ENCODE measurements at places on chromosomes 2 and 18.

DNA sequence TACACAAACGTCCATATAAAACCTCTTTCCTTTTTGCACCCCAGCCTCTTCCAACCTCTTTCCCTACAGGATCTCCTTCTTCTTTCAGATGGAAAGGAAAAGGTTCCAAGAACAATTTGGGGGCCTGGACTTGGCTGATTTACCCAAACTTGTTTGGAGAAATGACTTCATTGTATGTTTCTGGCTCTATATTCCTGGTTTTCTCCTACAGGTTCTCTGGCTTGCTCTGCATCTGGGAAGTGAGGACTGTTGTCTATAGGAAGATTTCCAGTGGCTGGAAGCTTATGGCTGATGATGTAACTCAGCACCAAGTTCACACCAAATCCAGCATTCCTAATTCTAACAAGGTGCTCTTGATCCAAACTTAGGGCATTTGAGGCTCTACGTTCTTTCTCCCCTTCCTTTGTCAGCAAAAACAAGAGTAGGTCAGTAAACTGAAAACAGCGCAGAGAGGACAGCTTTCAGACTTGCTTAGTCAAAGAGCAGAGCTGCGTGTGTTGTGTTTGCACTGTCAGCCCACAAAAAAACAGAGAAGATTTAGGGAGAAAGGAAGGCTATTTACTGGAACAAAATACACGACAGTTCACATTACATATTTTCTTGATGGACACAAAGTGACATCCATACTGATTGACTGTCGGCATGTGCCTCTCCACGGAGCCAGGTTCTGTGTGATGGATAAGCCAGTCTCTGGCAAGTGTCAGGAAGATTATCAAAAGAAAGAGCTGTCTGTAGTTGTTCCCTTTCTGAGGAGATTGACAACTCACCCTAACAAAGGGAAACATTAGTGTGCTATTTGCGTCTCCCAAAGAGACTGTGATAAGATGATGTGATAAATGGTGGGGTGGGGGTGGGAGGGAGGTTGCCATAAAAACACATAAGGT lies 39.7 kb downstream of the CDCA7 start:
- H3K36me3 ChIP-seq, result peaks cover 1% of the 10 kb centered on the region
- no peak overlapping the region for H3K27ac ChIP-seq
- no peak overlapping the region for H3K4me3 ChIP-seq
- no peak for DNase-seq
- no peaks in the 10 kb centered on the region for H3K4me1 ChIP-seq
- peaks cover 17% of the 10 kb centered on the region for H3K27me3 ChIP-seq

GRCh38 chr18:45651275-45651674 lies 36.0 kb downstream of the SLC14A2 start:
- no peak for DNase-seq
- H3K27ac ChIP-seq, result no peak overlapping the region
- no peak overlapping the region for H3K4me3 ChIP-seq
- no peaks in the 10 kb centered on the region for H3K36me3 ChIP-seq

GRCh38 chr2:42372474-42373200 lies 11.6 kb upstream of the COX7A2L start:
- no peak overlapping the region for H3K4me3 ChIP-seq
- no peaks in the 10 kb centered on the region for H3K36me3 ChIP-seq
- H3K27ac ChIP-seq, result no peak overlapping the region

- no peak for DNase-seq
- H3K4me3 ChIP-seq, result no peak overlapping the region
- peaks cover 2% of the 10 kb centered on the region for H3K4me1 ChIP-seq
Observed at GRCh38 chr18:45852631-45853030, 27.2 kb downstream of the SIGLEC15 start.

DNA sequence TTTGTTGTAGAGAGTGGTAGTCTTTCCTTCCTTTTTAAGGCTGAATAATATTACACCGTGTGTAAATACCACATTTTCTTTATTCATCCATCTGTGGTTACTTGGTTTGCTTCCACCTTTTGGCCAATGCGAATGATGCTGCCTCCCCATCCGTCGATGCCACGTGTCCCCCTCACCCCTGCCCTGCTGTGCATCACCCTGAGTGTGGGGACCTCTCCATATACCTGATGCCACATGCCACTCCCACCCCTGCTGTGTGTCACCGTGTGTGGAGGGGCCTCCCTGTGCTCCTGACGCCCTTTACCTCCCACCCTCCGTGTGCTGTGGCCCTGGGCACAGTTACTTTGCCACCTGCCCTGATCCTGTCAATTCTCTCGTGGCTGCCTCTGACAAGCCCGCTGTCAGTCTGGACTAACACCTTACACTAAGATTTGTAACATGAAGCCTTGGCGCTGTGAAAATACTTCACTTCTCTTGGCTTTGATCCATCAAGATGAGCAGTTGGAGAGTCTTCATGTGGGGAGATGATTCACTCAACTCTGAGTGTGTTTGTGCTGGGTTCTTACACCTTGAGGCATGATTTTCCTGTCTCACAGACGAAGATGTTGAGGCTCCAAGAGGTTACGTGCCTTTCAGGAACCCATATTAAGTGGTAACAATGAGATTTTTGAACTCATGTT lies 234.0 kb downstream of the ZNF407 start:
- peaks cover 2% of the 10 kb centered on the region for H3K36me3 ChIP-seq
- no peak overlapping the region for H3K27ac ChIP-seq
- no peak overlapping the region for H3K4me3 ChIP-seq
- peaks cover 12% of the 10 kb centered on the region for H3K4me1 ChIP-seq
- no peak for DNase-seq
- H3K27me3 ChIP-seq, result no peaks in the 10 kb centered on the region

GRCh38 chr2:157428500-157429175 lies 15.3 kb downstream of the CYTIP start:
- H3K4me3 ChIP-seq, result no peak overlapping the region
- H3K27me3 ChIP-seq, result no peaks in the 10 kb centered on the region
- no peak overlapping the region for H3K27ac ChIP-seq
- H3K36me3 ChIP-seq, result peaks cover 1% of the 10 kb centered on the region
- DNase-seq, result no peak
- H3K4me1 ChIP-seq, result peaks cover 15% of the 10 kb centered on the region

DNA sequence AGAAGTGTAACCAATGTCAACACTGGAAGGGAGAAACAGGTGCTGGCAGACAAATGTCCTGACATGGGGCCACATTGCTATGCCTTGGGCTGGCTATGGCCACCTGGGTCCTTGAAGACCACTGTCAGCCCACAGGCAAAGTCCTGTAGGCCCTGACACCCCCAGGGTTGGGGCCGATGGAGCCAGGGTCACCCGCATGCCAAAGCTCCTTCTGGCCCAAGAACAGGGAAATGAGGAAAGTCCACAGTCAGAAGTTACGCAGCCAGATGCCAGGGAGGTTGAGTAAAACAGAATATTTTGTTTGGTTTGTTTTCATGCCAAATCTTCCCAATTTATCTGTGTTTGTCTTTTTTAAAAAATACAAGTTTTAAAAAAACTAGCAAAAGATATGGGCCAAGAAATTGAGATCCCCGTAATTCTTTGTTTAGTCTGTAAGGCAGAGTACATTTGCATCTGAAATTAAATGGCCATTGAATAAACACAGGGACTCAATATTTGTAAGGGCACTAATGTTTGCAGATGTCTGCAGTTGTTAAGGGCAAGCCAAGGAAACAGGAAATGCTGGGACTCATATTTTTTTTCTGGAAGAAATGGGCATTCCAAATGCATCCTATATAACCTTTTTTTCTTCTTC lies 186.4 kb downstream of the FAM210A start:
- no peaks in the 10 kb centered on the region for H3K36me3 ChIP-seq
- peaks cover 23% of the 10 kb centered on the region for H3K27me3 ChIP-seq
- H3K4me1 ChIP-seq, result no peaks in the 10 kb centered on the region
- no peak overlapping the region for H3K4me3 ChIP-seq
- no peak overlapping the region for H3K27ac ChIP-seq

DNA sequence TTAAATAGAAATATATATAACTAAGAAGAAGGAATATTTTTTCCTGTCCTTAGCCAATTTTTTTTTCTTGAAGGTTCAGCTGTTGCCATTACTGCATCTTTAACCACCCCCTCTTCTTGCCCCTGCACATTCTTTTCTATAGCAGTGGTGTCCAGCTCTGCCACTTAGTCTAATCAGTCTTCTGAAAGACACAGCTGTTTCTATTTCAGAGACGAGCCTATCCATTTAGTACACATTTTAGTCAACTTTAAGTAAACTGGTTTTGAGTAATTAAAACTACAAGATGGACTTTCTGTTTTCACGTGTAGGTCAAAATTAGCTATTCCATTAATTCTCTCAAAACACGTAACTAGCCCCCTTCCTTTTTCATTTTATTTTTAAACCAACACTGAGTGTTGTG lies 21.0 kb downstream of the SPOPL start:
- H3K4me1 ChIP-seq, result peaks cover 1% of the 10 kb centered on the region
- H3K27ac ChIP-seq, result no peak overlapping the region
- no peak for DNase-seq

DNA sequence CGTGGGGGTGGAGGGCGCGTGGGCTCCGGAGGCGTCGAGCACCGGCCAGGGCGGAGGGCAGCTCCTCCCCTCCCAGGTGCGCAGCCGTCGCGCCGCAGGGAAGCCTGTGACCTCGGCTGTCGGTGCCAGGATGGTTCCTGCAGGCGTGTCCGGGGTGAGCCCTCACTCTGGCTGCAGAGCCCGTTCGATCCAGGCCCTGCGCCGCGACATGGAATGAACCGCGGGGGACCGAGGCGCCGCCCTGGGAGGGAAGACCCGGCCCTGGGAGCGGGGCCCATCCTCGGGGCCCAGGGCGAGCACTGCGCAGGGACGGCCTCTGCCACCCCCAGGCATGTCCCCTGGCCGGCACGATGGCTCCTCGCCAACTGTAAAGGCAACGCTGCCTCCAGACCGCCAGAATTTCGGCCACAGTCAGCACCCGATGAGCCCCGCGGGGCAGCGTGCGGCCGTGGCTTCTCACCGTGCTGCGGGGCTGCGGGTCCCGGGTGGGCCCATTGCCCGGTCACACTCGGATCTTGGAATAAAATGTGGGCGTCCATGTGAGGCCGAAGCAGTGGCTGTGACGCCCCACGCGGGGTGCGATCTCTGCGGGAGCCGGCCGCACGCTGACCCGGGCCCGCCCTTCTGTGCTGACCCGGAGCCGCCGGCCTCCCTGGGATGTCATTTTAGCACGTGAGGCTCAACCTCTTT lies 26.6 kb downstream of the SALL3 start:
- no peaks in the 10 kb centered on the region for H3K4me1 ChIP-seq
- H3K27me3 ChIP-seq, result peaks cover 3% of the 10 kb centered on the region
- no peak for DNase-seq
- H3K27ac ChIP-seq, result no peak overlapping the region
- no peak overlapping the region for H3K4me3 ChIP-seq
- no peaks in the 10 kb centered on the region for H3K36me3 ChIP-seq

- no peak for DNase-seq
- no peak overlapping the region for H3K4me3 ChIP-seq
- no peaks in the 10 kb centered on the region for H3K27me3 ChIP-seq
- H3K36me3 ChIP-seq, result no peaks in the 10 kb centered on the region
Observed at GRCh38 chr2:94890234-94890633, 19.0 kb downstream of the TEKT4 start.

- no peaks in the 10 kb centered on the region for H3K4me1 ChIP-seq
- H3K4me3 ChIP-seq, result no peak overlapping the region
- no peaks in the 10 kb centered on the region for H3K36me3 ChIP-seq
- no peak for DNase-seq
- no peak overlapping the region for H3K27ac ChIP-seq
Observed at GRCh38 chr2:102340778-102341177, 14.8 kb upstream of the IL18R1 start.

GRCh38 chr2:16506366-16506765 lies 159.3 kb downstream of the CYRIA start:
- no peak overlapping the region for H3K4me3 ChIP-seq
- no peaks in the 10 kb centered on the region for H3K36me3 ChIP-seq
- H3K27me3 ChIP-seq, result peaks cover 24% of the 10 kb centered on the region
- no peak overlapping the region for H3K27ac ChIP-seq
- no peak for DNase-seq
- H3K4me1 ChIP-seq, result no peaks in the 10 kb centered on the region

- H3K27me3 ChIP-seq, result peaks cover 2% of the 10 kb centered on the region
- no peak overlapping the region for H3K27ac ChIP-seq
- no peaks in the 10 kb centered on the region for H3K4me1 ChIP-seq
- H3K4me3 ChIP-seq, result no peak overlapping the region
- H3K36me3 ChIP-seq, result no peaks in the 10 kb centered on the region
- DNase-seq, result no peak
Observed at GRCh38 chr2:198073253-198073652, 268.9 kb downstream of the PLCL1 start.

DNA sequence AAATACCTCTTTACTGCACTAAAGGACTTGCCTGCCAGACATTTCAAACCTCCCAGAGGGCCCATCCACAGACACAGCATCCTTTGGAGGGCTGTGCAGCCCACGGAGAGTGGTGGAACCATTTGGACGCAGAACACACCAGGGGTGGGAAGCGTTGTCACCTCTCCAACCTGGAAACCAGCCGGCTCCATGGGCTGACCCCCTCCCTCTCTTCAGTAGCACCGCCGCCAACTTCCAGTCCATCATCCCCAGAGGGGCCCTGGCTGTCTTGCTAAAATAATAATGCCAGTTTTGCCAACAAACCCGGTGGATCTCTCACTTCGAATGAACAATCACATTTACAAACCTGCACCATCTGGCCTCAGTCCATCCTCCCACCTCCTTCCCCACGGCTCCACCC lies 203.9 kb downstream of the FBXO15 start:
- no peaks in the 10 kb centered on the region for H3K4me1 ChIP-seq
- H3K27ac ChIP-seq, result no peak overlapping the region
- no peaks in the 10 kb centered on the region for H3K27me3 ChIP-seq
- H3K4me3 ChIP-seq, result no peak overlapping the region
- H3K36me3 ChIP-seq, result no peaks in the 10 kb centered on the region

DNA sequence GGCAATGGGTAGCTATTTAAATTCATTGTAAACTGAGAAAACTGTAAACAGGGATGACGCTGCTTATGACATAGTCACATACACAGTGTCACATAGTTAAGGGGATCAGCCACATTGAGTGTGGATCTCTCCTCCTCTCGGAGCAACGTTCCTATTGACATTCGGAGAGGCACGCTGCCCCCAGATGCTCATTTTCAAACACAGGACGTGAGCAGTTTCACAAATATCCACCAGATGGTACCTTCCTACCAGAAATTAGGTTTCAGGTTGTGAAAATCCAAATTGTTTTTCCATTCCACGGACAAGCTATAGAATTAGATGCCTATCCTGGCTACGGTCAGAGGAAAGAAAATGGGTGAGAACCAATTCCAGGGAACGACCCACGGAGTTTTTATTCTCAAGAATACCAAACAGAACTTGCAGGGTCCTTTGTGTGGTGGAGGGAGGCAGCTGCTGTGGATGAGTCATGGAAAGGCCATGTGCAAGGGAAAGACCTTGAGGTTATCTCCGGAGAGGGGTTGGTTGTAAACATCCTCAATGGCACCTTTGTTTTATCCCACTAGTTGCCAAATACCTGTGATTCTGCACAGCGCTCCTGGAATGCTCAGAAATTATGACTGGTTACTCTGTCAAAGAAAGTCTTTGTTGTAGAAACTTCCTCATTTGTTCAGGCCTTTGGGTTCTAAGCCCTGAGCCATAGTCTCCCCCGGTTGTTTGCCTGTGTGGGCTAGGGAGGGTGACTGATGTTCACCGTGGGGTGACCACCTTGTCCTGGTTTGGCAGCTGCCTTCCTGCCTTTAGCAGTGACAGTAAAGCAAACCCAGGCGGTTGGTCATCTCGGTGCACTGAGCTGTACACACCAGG lies 88.0 kb downstream of the ACTR3 start:
- no peak overlapping the region for H3K27ac ChIP-seq
- H3K4me3 ChIP-seq, result no peak overlapping the region
- H3K4me1 ChIP-seq, result peaks cover 13% of the 10 kb centered on the region
- DNase-seq, result no peak
- no peaks in the 10 kb centered on the region for H3K27me3 ChIP-seq
